Renal cortical epithelial cell (primary cell): ENCODE measurements at places on chromosomes 1 and 21. TPM values are rescaled to one million over a fixed set of nuclear protein-coding genes. Genes with fewer than 3 reads are reported as not detected.

DNA sequence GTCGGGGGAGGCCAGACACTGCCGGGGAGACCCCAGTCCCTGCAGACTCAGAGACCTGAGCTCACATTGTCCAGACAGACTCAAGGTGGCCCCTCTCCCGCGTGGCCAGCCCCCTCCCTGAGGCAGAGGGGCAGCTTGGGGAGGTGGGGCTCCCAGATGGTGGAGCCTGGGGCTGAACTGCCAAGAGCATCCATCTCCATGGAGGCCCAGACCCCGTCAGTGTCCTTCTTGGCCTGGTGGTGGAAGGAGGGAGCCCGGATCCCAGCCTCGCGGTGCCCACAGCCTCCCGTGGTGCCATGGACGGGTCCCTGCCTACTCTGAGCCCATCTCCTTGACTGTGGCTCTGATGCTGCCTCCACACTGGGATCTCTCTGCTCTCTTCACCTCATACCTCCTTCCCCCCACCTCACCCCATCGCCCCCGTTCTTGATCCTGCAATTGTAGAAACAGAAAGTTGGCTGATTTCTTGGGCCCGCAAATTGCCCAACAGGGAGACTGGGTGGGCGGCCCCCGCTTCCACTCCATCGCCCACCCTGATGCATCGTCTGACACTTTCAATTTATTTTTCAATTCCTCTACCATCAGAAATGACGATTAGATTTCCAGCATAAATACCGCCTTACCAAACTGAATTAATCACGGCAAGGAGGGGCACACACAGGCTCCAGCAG, 348.9 kb downstream of the MATN1 start:
- no peak for DNase-seq

- DNase-seq, result peak; percentile 93
Measured at GRCh38 chr21:14877581-14878228, 187.1 kb downstream of the NRIP1 start.

DNA sequence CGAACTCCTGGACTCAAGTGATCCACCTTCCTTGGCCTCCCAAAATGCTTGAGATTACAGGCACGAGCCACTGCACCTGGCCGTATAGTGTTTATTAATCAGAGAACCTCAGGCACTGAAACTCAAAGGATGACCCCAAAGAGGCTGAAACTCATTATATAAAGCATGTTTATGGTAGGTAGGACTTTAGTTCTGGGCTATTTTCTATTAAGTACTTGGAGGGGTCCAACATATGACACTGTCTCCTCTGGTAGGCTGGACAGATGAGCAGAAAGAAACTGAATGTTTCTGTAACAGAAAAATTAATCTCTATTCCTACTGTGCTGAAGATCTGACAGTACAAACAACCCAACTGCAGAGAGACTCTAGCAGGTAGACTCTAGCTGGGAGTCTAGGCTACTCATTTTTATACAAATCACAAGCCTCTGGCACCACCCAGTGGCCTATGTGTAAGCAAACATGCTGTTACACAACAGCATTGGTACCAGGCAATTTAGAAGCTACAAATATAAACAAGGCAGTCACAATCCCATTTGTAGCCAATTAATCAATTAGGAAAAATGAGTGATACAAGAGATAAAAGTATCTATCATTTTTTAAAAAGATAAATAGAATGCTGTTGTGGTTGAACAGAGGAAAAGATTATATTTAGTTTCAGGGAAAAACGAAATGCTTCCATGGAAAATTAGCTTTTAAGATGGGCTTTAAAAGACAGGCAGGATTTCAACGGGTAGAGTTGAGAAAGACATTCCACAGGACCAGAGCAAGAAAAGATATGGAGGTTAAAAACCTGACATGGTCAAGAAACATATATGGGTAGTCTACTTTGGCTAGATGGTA, 10.4 kb downstream of the DCAF8 start:
- DNase-seq, result peak; percentile 79

- DNase-seq, result no peak
Measured at GRCh38 chr1:86976664-86977063, 62.2 kb downstream of the HS2ST1 start.

GRCh38 chr1:236535662-236536161, 11.9 kb downstream of the LGALS8 start:
- DNase-seq, result no peak

- peak; percentile 83 for DNase-seq
Measured at GRCh38 chr1:173451981-173452380, 25.2 kb upstream of the PRDX6 start.

- peak; percentile 40 for DNase-seq
Measured at GRCh38 chr1:185694081-185694480, 40.1 kb upstream of the HMCN1 start.

DNA sequence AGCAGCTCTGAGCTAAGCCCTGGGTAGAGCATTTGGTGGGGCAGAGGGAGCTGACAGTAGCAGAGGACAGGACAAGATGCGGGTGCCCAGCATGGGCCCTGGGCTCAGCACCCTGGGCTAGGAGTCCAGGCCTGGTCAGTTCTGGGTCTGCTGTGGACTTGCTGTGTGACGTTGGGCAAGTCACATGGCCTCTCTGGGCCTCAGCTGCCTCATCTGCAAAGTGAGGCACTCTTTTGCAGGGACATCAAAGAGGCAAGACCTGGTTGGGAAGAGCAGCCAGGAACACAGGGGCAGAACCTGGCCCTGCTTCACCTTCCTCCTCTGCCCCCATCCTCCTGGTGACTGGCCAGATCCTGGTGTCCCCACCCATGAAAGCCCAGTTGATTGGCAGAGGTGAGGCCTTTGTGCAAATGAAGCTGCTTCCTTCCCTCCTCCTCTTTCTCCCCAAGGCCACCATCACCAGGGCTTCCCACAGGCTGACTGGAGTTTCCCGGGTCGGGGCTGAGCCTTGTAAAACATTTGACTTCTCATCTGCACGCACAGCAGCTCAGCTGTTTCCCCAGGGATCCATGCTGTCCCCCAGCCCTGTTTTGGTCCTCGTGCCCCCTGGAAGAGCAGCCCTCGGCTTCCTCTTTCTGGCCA, 350.5 kb downstream of the MATN1 start:
- DNase-seq, result no peak

DNA sequence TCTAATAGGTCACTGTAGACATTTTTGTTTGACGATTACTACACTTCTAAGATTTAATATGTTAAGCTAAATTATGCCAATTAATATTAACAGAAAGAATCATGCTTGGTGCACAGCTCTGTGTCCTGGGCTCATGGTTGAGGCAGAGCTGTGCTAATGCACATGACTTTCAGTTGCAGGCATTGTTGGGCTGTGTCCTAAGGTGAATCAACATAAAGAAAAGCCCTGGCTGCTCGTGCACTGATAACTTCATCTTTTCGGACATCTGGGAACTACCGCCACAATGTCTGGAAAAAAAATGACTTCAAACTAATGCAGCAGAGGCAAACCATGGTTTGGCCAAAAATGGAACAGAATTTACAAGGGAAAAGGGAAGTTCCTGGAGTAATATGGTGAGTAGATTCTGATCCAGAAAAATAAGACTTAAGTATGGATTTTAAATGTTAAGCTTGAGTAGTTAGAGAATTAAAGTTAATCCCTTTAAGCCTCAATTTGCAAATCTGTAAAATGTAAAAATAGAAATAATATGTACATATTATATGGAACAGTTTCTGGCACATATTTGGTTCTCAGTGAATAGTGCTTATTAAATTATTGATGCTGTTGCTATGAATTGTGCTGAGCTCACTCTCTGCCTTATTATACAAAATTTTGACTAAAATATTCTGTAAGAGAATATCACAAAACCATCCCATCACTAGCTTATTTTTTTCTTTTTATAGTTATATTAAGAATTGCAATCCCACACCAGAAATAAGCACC, 186.1 kb downstream of the BRINP2 start:
- no peak for DNase-seq

DNA sequence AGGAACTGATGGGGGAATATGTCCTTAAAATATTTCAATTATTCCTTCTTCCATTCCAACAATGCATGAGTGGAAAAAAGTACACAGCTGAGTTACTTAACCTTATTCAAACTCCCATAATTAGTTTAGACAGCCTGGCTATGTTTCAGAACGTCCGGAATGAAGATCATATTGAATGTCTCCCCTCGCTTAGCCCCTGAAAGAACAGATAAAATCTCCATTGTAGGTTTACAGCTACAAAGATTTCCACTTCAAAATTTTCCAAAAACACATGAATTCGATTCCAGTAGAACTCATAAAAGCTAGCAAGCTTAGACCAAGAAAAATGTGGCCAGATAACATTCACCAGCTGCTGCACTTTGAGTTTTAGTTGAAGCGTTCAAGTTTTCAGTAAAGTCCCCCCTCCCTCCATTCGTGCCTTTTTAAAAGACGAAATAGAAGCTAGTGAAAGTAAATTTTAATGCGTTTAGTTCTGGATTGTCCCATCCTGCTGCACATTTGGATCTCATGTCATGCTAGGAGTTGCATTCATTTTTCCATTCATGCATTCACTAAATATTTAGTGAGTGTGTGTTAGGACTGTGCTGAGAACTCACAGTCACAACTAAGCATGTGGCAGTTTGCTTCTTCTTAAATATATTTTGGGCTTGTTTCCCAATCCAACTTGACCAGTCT, 29.4 kb upstream of the SSX2IP start:
- DNase-seq, result peak; percentile 13

- DNase-seq, result no peak
Measured at GRCh38 chr1:67619080-67619479, 65.9 kb upstream of the GADD45A start.

DNA sequence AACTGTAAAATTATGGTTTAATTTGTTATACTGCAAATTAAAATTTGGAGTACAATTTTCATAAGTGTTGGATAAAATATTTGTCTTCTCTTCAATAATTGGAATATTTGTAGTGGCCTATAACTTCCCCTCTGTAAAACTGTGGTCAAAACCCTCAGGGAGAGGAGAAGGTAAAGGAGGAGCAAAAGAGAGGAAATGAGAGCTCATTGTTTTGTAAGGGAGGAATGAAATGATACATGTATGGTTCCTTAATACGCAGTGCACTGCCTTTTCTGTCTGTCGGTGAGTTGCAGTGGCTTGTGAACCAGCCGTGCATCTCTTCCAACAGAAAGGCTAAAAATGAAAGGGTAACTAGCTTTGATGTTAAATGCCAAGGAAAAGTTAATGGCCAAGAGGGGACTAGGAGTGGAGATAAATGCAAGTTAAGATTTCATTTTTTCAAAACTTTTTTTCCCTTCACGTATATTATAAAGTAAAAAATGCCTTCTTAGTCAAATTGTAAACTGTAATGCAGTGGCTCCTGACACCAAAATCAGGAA, 26.4 kb downstream of the LRRC8D start:
- DNase-seq, result no peak

- peak; percentile 88 for DNase-seq
Measured at GRCh38 chr1:145690587-145691558, 16.3 kb downstream of the PDZK1 start.

GRCh38 chr1:53379662-53380002, 51.8 kb upstream of the LRP8 start:
- DNase-seq, result no peak

DNA sequence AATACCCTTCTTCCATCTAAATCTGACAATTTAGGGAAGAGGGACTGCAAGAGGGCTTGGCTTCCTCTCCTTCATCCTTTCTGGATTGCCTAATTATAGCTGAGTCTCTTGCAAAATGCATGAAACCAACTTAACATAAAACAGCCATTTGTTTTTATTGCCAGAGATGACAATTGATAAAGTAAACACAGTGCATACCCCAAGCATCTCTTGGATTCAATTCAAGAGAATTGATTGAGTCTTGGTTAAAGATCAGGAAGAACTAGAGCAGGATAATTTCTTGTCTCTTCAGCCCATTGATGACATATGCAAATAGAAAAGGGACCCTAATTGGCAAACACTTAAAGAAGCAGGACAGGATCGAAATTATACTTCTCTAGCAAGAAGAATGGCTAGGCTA, 617.1 kb upstream of the PTBP2 start:
- no peak for DNase-seq

DNA sequence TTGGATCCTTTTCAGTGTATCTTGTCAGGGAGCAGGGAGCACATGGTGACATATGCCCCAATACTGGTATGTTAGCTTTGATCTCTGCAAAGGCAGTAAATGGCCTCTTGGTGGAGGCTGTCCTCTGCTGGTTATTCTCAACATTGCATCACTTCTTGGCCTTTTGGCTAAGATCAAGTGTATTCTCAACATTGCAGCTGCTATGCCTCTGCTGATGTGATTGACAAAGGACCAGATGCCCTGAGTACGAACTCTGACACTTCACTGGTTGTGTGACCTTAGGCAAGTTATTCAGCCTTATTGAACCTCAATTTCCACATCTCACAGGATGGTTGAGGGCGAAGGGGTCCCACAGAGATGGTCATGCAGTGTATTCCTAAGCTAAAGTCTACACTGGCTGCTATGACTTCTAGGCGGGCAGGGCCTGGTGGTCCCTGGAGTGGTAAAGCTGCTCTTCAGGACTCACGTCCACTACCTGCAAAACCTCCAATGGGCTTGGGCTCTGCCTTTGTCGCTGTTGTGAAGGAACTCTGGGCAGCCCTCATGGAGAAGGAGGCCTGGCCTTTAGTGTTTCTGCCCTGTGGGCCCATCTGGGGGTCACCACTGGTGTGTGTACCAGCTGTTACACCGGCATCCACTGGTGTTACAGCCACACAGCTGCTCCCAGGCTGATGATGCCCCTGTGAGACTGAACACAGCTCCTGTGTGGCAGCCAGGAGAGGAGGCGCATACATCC, 64.8 kb downstream of the DNTTIP2 start:
- peak; percentile 80 for DNase-seq

GRCh38 chr1:206794294-206794908, 22.1 kb upstream of the IL10 start:
- no peak for DNase-seq

- DNase-seq, result no peak
Measured at GRCh38 chr1:115238336-115239147, 99.5 kb downstream of the NGF start.

DNA sequence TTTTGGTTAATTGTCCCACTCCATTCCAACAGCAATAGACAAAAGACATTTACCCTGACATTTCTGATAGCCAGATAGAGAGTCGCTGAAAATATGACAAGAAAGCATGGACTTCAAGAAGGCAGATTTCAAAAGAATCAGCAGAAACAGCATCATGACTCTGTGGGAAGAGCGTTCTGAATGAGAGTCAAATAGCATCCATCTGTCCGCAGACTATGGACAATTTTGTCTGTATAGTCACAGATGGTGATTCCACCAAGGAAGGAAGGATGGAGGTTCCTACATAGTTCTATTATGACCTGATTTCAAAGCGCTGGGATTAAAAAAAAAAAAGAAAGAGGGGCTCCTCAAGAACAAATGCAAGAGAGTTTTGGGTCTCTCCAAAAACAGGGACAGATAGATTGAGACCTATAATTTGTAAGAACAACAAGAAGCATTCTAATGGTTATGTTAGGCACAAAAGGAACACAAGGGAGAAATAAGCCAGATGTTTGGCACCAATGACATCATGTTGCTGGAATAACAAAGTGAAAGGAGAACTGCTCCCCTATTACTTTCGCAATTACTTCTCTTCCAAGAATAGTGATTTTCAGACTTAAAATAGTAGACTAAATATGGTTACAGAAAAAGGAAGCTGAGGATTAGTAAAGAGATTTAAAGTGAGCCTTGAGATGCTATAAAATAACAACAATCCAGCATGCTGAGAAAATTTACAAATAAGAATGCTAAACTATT, 28.5 kb downstream of the NIBAN1 start:
- DNase-seq, result peak; percentile 38

- peak; percentile 44 for DNase-seq
Measured at GRCh38 chr1:90959352-90960206, 62.3 kb downstream of the ZNF644 start.

Gene C1orf185
- 0.15 TPM in 1 of 2 replicates, not detected in the other for total RNA-seq

Gene BACE2
- total RNA-seq, result 88.7 and 99.5 TPM in 2 replicates

Gene CLCA4
- not detected in 2 replicates for total RNA-seq

Gene CGN
- 6.6 and 13.2 TPM in 2 replicates for total RNA-seq

Gene ADORA1
- 4.2 and 54.7 TPM in 2 replicates for total RNA-seq

Gene KRTAP19-1
- not detected in 2 replicates for total RNA-seq

Gene BRDT
- total RNA-seq, result not detected in 2 replicates

Gene PLEKHG5
- 22.2 and 22.6 TPM in 2 replicates for total RNA-seq

Gene GPR161
- 10.4 and 20.0 TPM in 2 replicates for total RNA-seq

Gene CFAP74
- total RNA-seq, result not detected in 2 replicates
